ENCODE measurements at places on chromosomes 7 and 10.

DNA sequence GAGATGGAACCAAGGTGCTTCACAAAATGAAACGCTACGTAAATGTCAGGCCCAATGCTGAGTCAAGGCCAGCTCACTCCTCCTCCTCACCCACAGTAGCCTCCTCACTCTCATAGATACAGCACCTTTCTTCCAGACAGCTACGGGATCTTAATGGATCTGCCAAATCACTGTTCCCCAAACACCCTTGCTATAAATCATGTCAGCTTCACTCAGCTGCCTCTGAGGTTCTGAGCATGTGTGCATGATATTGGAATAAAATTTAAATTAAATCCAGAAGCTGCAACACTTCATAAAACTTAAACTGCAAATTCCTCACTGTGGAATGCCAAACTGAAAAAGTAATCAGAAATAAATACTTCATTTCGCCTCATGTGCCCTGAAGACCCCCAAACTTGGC lies 14.7 kb upstream of the CPXM2 start:
- no peak for DNase-seq

- no peak for DNase-seq
These were observed 148.4 kb downstream of the MAD1L1 start for GRCh38 chr7:2084331-2084730.

DNA sequence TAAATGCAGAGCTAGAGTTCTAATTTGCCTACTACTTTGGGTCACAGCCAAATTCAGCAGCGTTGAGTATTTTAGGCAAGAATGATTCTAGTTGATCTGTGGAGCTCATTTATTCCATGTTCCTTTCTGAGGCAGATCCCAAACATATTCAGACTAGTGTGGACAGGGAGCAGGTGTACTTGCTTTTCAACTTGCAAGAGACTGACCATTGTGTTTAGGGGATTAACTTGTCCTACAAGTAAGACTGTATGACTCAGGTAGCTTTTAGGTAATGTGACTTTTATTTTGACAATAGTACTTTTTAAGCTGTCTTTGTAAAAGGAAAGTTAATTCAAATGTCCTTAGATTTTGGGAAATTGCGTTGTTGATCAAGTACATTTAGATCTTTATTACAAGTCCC lies 285.5 kb downstream of the TWIST1 start:
- DNase-seq: no peak

DNA sequence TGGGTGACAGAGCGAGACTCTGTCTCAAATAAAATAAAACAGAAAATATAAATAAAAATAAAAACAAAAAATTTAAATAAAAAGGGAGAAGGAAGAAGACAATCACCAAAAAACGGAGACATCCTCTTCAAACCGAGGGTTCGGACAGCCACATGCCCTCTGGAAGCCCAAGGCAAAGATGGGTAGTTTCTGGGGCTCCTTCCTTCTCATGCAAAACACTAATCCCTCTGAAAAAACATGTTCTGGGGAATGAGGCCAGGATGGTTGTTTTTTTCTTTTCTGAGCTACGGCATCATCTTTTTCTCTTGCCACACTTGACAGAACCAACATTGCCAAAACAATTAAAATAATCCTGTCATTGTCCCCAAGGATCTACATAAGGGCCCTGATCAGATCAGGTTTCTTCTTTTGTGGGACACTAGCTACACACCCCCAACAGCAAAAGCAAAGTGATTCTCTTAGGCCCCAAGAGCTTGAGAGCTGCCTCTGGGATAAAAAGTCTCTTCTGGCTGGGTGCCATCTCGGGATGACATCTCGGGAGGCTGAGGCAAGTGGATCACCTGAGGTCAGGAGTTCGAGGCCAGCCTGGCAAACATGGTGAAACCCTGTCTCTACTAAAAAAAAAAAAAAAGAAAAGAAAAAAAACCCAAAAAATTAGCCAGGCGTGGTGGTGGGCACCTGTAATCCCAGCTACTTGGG lies 14.2 kb upstream of the POR start:
- no peak for DNase-seq

- no peak for DNase-seq
These were observed 9.6 kb downstream of the SMC3 start for GRCh38 chr10:110577056-110577455.

GRCh38 chr7:65953890-65954450 lies 28.0 kb downstream of the GUSB start:
- no peak for DNase-seq

DNA sequence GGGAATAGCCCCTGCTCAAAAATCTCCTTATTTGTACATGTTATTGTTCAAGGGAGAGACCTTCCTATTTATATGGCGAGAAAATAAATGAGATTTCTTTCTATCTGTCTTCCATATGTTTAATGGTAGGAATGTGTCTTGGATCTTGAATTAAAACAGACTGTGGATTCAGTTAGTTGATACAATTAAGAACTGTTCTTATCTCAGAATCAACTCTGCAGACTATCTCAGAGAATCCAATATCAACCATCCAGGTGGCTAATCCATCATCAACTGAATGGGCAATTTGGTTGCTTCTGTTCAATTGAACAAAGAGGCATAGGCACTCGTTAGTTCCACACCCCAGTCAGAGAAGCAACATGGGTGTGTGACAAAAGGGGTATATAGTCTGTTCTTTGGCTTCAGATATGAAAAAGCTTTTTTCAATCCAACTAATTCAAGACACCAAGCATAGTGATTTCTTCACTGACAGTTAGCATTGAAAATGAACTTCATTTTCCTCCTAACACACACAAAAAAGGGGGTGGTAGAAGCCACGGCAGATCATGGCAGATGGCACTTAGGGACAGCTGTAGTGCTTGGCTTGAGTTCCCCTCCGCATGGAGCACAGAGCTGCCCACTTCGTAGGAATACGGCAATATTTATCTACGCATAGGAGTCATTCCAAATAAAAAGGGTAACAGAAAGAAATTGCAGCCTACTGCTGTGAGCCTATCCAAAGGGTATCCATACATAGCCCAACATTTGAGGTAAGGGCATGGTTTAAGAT lies 135.9 kb downstream of the KIAA1217 start:
- DNase-seq: no peak

GRCh38 chr7:90488220-90488619 lies 18.8 kb downstream of the PTTG1IP2 start:
- no peak for DNase-seq

DNA sequence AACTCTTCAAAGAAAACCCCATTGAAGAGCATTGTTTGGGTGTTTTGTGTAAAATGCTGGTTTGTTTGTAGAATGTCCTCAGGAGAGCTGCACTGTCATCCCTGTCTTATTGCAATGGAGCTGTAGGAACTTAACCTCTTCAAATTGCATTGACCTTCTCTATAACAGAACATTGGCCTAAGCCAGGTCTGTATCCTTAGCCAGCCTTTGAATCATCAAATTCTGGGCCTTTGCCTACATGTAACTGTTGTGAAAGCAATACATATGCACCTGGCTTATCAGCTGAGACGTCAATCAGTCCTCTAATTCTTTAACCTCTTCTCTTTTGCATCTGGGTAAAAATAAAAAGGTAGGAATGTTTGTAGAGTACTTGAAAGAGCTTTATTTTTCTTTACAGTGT lies 196.0 kb downstream of the CSTF2T start:
- DNase-seq: no peak

DNA sequence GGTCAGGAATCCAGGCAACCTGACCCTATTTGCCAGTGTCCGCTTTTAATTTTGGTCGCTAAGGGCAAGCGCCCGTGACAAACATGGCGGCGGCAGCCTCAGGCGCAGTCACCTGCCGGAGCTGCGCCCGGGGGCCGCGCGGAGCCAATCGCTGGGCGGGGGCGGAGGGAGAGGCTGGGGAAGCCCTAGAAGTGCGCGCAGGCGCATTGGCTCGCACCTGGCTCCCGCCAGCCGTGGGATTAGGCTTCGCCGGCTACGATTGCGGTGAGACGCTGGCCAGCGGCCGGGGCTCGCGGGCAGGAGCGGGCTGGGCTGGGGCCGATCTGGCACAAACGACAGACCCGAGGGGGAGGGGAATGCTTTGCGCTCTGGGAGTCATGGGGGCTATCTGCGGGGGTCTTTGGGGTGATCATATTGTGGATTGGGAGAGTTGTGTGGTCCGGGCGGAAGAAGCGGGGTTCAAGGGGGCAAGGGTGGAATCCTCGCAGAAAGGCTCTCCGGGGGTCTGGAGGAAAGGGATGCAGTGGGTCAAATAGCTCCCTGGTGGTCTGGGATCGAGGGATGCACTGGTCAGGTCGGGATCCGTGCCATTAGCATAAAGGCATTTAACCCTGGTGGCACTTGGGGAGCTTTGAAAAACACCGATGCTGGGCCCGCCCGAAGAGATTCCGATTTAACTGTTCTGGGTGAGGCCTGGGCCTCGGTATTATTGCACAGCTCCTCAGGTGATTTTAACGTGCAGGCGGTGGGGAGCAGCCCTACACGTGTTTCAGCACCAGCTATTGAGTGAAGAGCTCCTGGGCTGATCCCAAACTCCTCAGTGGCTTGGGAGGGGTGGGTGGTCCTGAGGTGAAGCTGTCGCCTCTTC lies 10.1 kb upstream of the C10orf95 start:
- DNase-seq: peak; percentile 26

- peak; percentile 82 for DNase-seq
These were observed 50.9 kb upstream of the CDCA7L start for GRCh38 chr7:21996641-21997040.

- no peak for DNase-seq
These were observed 49.0 kb downstream of the PRR15 start for GRCh38 chr7:29612596-29612995.

GRCh38 chr10:34780818-34781380 lies 34.2 kb downstream of the PARD3 start:
- peak; percentile 45 for DNase-seq

GRCh38 chr10:107552963-107553362 lies 388.5 kb upstream of the SORCS1 start:
- DNase-seq: no peak

DNA sequence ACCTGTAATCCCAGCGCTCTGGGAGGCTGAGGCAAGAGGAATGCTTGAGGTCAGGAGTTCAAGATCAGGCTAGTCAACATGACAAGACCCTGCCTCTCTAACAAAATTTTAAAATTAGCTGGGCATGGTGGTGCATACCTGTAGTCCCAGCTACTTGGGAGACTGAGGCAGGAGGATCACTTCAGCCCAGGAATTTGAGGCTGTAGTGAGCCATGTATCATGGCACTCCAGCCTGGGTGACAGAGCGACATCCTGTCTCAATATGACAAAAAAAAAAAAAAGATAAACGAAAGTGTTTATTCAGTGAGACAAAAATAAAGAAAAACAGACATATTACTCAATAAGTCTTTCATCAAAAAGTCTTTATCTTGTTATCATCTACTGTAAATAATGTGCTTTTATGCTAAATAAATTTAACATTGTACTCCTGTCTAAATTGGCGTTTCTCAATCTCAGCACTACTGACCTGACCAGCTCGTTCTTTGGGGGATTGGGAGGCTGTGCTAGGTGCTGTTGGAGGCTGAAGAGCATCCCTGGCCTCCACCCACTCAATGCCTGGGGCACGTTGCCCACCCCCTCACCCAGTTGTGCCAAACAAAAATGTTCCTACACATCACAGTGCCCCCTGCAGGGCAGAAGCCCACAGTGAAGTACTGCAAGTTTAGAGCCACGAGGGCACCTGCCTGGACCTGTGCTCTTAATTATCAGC lies 57.7 kb downstream of the NCAPG2 start:
- peak; percentile 5 for DNase-seq

- no peak for DNase-seq
These were observed 14.4 kb downstream of the MYO1G start for GRCh38 chr7:44964384-44964830.
